ENCODE measurements at places on chromosomes 6 and 20. TPM values are rescaled to one million over a fixed set of nuclear protein-coding genes. Genes with fewer than 3 reads are reported as not detected.

DNA sequence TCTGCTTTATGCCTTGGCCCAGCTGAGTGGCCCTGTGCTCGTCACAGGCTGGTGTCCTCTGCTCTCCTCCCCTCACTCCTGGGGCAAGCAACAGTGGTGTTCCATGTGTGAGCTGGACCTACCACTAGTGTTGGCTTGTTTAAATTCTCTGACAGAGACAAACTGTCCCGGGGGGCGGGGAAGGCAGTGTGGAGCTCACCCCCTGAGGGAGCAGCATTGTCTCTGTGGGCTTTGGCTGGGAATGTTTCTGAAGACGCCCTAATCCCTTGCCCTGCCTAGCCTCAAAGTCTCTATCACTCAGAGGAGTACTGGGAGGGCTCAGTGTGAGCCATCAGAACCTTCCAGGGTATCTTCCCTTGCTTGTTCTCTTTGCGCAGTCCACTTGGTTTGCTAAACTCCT, 5.2 kb upstream of the VEGFA start:
- no peak overlapping the region for H3K27ac ChIP-seq
- H3K36me3 ChIP-seq, result no peaks in the 10 kb centered on the region
- no peak overlapping the region for H3K4me3 ChIP-seq
- DNase-seq, result no peak

GRCh38 chr6:39040080-39040673, 8.4 kb upstream of the GLP1R start:
- H3K27me3 ChIP-seq, result peaks cover 48% of the 10 kb centered on the region
- no peak overlapping the region for H3K27ac ChIP-seq
- H3K4me3 ChIP-seq, result no peak overlapping the region
- no peaks in the 10 kb centered on the region for H3K36me3 ChIP-seq
- peaks cover 24% of the 10 kb centered on the region for H3K4me1 ChIP-seq

Gene MROH8
- total RNA-seq, result 5.2 TPM

Gene POM121L2
- total RNA-seq, result not detected

Gene BPIFB2
- total RNA-seq, result not detected

Gene TRAPPC3L
- total RNA-seq, result not detected

Gene ESR1
- 0.07 TPM for total RNA-seq
